A549 treated with CORT108297 at 1 μM for 4 hours (cell line): ENCODE measurements at places on chromosomes 4 and X. TPM values are rescaled to one million over a fixed set of nuclear protein-coding genes. Genes with fewer than 3 reads are reported as not detected.

The ARHGEF38 gene
- total RNA-seq = not detected in 5 replicates

The PHOX2B gene
- total RNA-seq = 0.02 TPM in 1 of 5 replicates, not detected in the others

The EDA2R gene
- total RNA-seq = 11.3 to 14.6 TPM (median 13.5 TPM) in 5 replicates

The SMR3A gene
- total RNA-seq = not detected in 5 replicates

The SMARCA1 gene
- 30.4 to 58.0 TPM (median 42.6 TPM) in 5 replicates for total RNA-seq

The HTN1 gene
- total RNA-seq = not detected in 5 replicates

The CTAG2 gene
- total RNA-seq = not detected in 5 replicates

The ADGRG2 gene
- total RNA-seq = 6.2 to 7.6 TPM (median 6.9 TPM) in 5 replicates

The JADE3 gene
- total RNA-seq = 10.4 to 14.8 TPM (median 12.2 TPM) in 5 replicates

The IL21 gene
- not detected in 5 replicates for total RNA-seq

The CXCR3 gene
- 0.05 to 0.16 TPM in 2 of 5 replicates, not detected in the others for total RNA-seq

The NDNF gene
- not detected in 5 replicates for total RNA-seq

The ART3 gene
- total RNA-seq = not detected in 5 replicates

The MAEA gene
- 58.7 to 69.5 TPM (median 68.7 TPM) in 5 replicates for total RNA-seq

The DMP1 gene
- not detected in 5 replicates for total RNA-seq

The HS3ST1 gene
- total RNA-seq = 0.27 to 0.54 TPM (median 0.39 TPM) in 5 replicates

The KLF8 gene
- total RNA-seq = 0.03 to 0.08 TPM in 2 of 5 replicates, not detected in the others

The SPATA4 gene
- 0.17 to 0.31 TPM (median 0.26 TPM) in 4 of 5 replicates, not detected in the other for total RNA-seq

The PAGE3 gene
- total RNA-seq = not detected in 5 replicates

The PKD2 gene
- 15.5 to 26.6 TPM (median 20.8 TPM) in 5 replicates for total RNA-seq

The CYLC1 gene
- not detected in 5 replicates for total RNA-seq

The SPANXN3 gene
- not detected in 5 replicates for total RNA-seq

The TLL1 gene
- total RNA-seq = 0.09 to 0.30 TPM (median 0.15 TPM) in 5 replicates

The CLNK gene
- total RNA-seq = not detected in 5 replicates

The FRMD7 gene
- not detected in 5 replicates for total RNA-seq

The DMRTC1 gene
- total RNA-seq = 0.07 TPM in 1 of 5 replicates, not detected in the others

The TMSB15B gene
- total RNA-seq = 5.0 to 6.3 TPM (median 5.8 TPM) in 5 replicates

The UBL4A gene
- 63.0 to 72.5 TPM (median 69.3 TPM) in 5 replicates for total RNA-seq

The DRP2 gene
- 0.09 to 0.28 TPM (median 0.23 TPM) in 5 replicates for total RNA-seq

The HDAC8 gene
- total RNA-seq = 23.5 to 27.7 TPM (median 27.3 TPM) in 5 replicates

The EPGN gene
- total RNA-seq = 0.07 to 0.27 TPM in 2 of 5 replicates, not detected in the others

The PRRG3 gene
- not detected in 5 replicates for total RNA-seq

The TDO2 gene
- 0.43 to 1.2 TPM (median 0.90 TPM) in 5 replicates for total RNA-seq

The HNRNPH2 gene
- total RNA-seq = 56.6 to 70.7 TPM (median 60.1 TPM) in 5 replicates

The CCNB3 gene
- 0.41 to 1.3 TPM (median 0.44 TPM) in 5 replicates for total RNA-seq

The MEPE gene
- total RNA-seq = not detected in 5 replicates

The SLC34A2 gene
- total RNA-seq = 0.03 TPM in 1 of 5 replicates, not detected in the others

The RCHY1 gene
- 12.5 to 21.7 TPM (median 15.8 TPM) in 5 replicates for total RNA-seq

The RTL3 gene
- not detected in 5 replicates for total RNA-seq

The NLGN3 gene
- 0.95 to 1.2 TPM (median 1.1 TPM) in 5 replicates for total RNA-seq

The SLC26A1 gene
- 0.10 to 0.34 TPM (median 0.23 TPM) in 5 replicates for total RNA-seq

The CCKAR gene
- not detected in 5 replicates for total RNA-seq

The GYG2 gene
- 3.0 to 5.0 TPM (median 4.5 TPM) in 5 replicates for total RNA-seq

The CXorf49 gene
- total RNA-seq = not detected in 5 replicates

The CWH43 gene
- not detected in 5 replicates for total RNA-seq

The POU3F4 gene
- not detected in 5 replicates for total RNA-seq

The ERVMER34-1 gene
- total RNA-seq = 0.45 to 0.90 TPM (median 0.60 TPM) in 5 replicates

The CLGN gene
- total RNA-seq = 4.2 to 7.4 TPM (median 5.2 TPM) in 5 replicates
